ENCODE measurements at places on chromosomes 7 and 10.

GRCh38 chr7:18305866-18306265 lies 189.7 kb upstream of the HDAC9 start:
- DNase-seq = no peak

- no peak for DNase-seq
Observed at GRCh38 chr7:114759347-114760062, 162.4 kb upstream of the MDFIC start.

DNA sequence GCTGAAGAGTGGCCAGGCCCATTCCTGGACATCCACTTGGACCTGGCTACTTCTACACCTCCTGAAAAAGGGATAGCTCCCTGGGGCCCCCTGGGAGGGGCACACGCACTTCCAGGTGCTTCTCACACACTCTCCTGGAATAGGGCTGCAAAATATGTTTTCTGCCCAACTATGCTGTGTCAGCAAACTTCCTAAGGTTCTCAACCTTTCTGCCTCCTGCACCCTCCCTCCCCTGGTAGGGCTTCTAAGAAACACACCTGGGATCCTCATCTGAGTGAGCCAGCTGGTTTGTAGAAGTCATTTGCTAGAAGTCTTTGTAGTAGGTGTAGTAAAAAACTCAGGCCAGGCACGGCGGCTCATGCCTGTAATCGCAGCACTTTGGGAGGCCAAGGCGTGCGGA lies 136.5 kb downstream of the ZMYND11 start:
- no peak for DNase-seq

GRCh38 chr10:22476601-22477321 lies 131.5 kb downstream of the SPAG6 start:
- no peak for DNase-seq

DNA sequence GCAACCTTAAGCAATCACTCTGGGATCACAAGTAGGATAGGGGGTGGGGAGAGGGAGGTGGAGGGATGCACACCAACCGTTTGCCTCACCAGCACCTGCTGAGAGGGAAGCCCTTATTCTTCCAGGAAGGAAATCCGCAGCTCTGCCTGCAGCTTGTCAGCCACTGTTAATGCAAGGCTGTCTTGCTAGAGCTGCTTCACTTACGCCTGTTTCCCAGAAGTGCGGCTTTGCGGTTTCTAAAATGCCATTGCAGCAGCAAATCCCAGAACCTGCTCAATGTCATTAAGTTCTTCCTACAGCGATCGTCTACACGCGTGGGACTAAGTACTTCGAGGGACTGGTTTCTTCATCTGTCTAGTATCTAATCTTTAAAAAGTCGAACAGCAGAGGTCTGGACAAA lies 191.1 kb downstream of the ZMYND11 start:
- no peak for DNase-seq

GRCh38 chr7:1645476-1645875 lies 24.6 kb upstream of the ELFN1 start:
- no peak for DNase-seq

DNA sequence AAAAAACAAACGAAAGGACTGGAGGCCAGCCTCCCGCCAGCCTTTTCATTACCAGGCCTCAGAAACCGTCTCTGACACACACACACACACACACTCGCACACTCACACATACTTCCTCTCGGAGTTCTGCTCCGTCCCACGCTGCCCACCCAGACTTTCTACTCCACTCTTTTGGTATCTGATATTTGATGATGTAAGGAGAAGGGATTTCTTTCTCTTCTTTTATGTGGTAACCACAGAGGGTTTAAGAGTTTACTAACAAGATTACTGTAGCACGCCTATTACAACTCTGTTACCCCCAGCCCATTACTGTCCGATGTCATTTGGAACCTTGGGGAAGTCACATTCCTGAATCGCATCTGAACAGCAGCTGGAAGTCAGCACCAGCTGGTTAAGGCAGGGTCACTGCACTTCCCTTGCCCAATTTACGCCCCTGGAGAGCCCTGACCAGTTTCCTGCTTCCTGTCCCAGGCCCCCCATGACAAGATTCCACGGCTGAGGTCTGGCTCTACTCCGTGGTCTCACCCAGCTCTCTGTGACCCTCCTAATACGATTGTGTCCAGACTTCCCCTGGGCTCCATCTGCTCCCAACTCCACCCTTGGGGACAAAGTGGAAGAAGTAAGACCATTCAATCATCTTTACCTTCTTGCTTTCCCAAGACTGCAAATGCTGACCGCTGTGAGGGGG lies 1.1 kb downstream of the DENND2A start:
- no peak for DNase-seq

GRCh38 chr10:812787-813186 lies 118.7 kb downstream of the LARP4B start:
- DNase-seq = no peak

DNA sequence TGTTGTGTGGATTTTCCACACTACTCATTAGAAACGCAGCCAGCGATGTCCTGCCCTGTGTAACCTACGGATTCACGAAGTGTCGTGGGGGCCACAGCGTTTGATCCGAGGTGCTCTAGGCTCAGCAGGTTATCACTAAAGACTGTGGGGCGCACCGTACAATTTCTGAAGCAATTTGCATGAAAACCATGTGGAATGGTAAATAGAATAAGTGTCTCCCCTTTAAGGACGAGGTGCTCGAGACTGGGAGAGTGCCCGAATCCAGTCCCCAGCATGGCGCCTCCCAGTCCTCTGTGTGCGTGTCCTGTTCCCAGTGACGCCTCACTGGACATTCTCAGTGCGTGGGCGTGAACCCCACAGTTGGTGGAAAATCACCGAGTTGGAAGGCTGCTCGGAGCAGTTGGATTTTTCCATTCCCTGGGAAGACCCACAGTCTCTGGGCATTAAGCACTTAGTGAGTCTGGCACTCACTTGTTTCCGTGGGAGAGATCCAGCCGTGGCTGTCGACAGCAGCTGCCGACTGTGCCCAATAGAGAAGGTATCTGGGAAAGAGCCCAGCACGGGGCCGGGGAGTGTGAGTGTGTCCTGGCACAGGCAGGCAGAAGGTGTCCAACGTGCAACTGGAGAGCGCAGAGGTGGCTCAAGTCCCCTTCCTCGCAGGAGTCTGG lies 37.0 kb downstream of the PFKP start:
- no peak for DNase-seq

- DNase-seq = no peak
Observed at GRCh38 chr7:122136639-122137245, 7.3 kb downstream of the AASS start.

- DNase-seq = no peak
Observed at GRCh38 chr7:100167912-100168323, 499 bp downstream of the GAL3ST4 start.

DNA sequence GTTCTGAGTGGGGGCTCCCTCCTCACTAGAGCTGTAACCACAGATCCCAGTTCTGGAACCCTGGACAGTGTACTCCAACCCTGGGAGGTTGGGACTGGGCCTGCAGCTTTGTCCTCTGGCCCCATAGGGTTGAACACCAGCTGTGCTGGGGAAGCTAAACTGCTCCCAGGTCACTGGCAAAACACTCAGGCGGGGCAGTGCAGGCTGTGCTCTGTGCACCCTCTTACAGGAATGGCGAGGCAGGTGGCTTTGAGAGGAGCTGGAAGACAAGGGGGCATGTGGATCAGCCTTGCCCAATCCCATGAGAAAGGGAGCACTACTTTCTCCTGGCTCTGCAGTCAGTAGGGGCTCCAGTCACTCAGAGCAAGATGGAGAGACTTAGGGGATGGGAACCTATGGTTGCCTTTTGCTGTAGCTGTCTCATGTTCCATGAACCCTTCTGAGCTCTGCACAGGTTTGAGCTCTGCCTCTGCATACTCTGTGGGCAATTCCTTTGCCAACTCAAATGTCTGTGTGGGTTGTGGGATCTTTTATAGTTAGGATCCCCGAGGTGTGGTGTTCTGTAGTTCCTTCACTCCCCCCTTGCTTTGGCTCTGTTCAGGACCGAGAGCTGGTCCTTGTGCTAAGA lies 90.7 kb downstream of the SLC25A40 start:
- DNase-seq = no peak

DNA sequence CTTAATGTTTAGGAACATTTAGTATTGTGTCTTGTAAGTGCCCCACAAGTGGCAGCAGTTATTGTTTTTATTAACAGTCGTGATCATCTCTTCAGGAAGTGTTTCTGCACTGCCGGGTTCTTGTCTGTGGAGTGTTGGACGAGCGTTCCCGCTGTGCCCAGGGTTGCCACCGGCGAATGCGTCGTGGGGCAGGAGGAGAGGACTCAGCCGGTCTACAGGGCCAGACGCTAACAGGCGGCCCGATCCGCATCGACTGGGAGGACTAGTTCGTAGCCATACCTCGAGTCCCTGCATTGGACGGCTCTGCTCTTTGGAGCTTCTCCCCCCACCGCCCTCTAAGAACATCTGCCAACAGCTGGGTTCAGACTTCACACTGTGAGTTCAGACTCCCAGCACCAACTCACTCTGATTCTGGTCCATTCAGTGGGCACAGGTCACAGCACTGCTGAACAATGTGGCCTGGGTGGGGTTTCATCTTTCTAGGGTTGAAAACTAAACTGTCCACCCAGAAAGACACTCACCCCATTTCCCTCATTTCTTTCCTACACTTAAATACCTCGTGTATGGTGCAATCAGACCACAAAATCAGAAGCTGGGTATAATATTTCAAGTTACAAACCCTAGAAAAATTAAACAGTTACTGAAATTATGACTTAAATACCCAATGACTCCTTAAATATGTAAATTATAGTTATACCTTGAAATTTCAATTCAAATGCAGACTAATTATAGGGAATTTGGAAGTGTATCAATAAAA lies 22.2 kb downstream of the PLA2G12B start:
- DNase-seq = no peak

DNA sequence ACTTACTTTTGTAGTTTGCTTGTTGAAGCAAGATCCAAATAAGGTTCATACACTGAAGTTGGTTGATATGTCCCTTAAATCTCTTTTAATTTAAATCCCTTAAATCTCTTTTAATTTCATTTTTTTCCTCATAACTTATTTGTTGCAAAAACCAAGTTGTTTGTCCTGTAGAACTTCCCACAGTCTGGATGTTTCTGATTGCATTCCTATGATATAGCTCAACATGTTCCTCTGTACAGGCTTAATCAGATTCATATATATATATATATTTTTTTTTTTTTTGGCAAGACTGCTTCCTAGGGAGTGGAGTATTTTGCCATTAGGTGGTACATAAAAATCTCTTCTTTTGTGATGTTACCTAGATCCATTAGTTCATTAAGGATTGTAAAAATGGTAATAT lies 174.9 kb upstream of the MKLN1 start:
- no peak for DNase-seq

GRCh38 chr7:68969571-68969970 lies 628.7 kb upstream of the AUTS2 start:
- DNase-seq = no peak

DNA sequence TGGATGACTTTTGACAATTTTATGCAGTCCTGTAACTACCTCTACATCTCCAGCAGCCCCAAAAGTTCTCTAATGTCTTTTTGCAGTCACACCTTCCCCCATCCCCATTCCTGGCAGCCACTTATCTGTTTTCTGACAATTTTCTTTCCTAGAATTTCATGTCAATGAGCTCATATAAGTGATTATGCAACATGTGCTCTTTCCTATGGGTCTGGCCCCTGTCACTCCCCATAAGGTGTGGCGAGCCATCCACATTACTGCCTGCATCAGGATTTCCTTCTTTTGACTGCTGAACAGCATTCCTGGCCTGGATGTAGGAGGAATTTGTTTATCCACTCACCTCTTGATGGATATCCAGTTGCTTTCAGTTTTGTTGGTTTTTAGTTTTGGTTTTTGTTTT lies 146.7 kb upstream of the MGMT start:
- no peak for DNase-seq

GRCh38 chr7:14855033-14855794 lies 47.3 kb downstream of the DGKB start:
- DNase-seq = no peak

DNA sequence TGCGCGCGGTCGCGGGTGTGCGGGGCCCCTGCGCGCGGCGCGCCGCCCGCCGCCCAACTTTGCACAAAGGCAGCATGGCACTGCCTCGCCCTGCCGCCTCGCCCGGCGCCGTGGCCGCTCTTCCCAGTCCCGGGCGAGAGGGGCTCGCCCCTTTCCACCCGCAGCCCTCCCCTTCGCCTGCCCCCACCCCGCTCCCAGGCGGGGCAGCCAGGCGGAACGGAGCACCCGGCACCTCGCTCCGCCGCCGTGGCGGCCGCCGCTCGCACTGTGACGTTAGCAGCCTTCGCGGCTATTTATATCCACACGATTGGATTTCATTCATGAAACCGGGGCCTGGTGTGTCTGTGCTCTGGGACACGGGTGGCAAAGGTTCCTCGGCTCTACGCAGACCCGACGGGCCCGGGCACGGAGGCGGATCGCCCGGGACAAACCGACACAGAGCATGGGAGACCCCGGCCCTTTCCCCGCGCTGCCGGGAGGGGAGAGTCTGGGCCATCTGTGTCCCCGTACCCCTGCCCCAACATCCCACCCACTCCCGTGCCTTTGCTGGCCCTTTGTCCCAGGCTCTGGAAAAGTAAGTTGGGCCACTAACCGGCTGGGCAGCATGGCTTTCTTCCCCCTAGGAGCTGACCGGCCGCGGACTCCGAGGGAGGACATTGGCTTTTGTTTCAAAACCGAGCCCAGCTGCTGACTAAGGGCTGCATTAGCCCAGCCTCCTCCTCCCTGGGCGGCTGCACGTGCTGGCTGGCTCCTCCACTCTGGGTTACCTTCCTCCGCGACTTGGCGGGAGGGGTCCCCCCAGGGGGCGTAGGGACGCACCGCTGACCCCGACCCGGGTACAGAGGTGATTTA lies at the start of gene RHOBTB1:
TSS of gene RHOBTB1 (minus strand) at position 128 of the 852 bp plus-strand sequence. CDS start 32,643 bp downstream, outside the sequence.
- DNase-seq = no peak

DNA sequence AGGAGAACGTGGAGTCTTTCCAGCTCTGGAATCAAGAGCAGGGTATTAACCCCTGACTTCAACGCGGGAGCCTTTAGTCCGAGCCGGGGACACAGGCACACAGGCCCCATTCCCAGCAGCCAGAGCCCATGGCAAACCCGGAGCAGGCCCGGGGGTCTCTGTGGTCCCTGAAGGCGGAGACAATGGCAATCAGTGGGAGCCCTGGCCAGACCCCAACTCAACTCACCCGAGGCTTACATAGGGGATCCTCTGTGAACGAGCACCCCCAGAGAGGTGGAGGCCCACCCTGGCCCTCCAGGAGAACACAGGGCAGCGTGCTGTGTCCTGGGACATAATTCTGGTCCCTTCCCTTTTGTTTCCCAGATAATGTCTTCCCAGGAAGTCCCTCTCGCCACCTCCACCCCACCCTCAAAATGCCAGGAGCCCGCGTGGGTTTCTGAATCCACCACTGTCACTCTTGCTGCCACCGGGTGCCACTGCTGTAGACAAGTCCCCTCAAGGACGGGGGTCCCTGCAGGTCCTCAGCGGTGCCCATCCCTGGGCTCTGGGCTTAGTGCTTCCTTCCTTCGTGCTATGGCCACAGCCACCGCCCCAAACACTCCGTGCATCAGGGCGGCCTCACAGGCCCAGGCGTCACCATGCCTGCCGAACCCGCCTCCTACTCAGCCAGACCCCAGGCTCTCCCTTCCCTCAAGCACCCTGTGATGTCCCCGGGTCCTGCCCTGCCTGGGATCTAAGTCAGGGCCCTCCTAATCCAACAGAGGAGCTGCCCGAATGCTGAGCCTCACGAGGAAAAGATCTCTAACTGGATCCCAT lies 28.6 kb upstream of the PPP2R2D start:
- no peak for DNase-seq

- DNase-seq = no peak
Observed at GRCh38 chr10:23442936-23443335, 4.1 kb downstream of the OTUD1 start.
